ENCODE measurements at places on chromosomes 7 and 10.

- H3K4me3 ChIP-seq = peak overlapping the region; percentile 59
- no peak overlapping the region for H3K27ac ChIP-seq
- peaks cover 53% of the 10 kb centered on the region for H3K4me1 ChIP-seq
- DNase-seq = peak; percentile 63
- H3K36me3 ChIP-seq = peaks cover 10% of the 10 kb centered on the region
Measured at GRCh38 chr10:3803927-3804741, 19.1 kb upstream of the KLF6 start.

DNA sequence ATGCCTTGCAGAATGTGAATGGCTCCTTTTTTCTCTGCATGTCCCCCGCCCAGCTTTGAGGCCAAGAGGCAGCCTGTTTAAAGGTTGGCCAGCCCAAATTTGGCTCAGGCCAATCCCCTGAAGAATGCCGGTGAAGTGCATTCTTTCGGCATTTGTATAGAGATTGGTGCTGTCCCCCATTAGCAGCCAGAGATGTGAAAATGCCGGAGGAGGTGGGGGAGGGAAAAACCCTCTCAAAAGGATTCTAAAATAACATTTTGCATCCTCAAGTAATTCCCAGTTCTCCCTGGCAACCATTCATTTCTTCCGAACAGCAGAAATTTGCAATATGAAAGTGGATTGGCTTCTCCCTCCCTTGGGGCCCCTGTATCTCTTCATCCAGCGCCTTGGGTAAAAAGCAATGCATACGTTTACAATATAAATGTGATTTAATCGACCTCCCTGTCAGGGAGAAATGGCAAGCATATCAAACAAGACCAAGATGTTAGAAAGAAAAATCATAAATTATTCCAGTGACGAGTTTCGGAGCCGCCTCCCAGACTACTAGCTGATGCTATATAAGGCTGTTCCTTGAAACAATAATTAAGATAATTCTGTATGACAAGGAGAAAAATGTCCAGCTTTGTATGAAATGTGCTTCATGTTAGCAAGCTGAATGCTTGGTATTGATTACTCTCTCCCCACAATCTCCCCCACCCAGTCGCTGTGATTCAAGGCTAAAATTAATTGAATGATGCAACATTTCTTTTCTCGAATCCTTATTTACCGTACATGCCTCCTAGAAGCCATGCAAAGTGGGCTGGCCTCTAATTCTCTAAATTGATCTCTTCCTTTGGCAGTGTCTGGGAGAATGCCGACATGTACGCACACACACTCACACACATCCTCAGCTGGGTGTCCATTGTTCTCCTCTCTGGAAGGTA is 323.7 kb downstream of the RPS24 start:
- H3K27me3 ChIP-seq = no peaks in the 10 kb centered on the region
- H3K27ac ChIP-seq = no peak overlapping the region
- no peak for DNase-seq

GRCh38 chr7:46108272-46108671 is 187.2 kb upstream of the IGFBP3 start:
- H3K27me3 ChIP-seq = no peaks in the 10 kb centered on the region
- H3K27ac ChIP-seq = no peak overlapping the region
- no peak for DNase-seq
- no peaks in the 10 kb centered on the region for H3K36me3 ChIP-seq
- no peak overlapping the region for H3K4me3 ChIP-seq

GRCh38 chr10:18214691-18215563 is 74.7 kb downstream of the CACNB2 start:
- no peaks in the 10 kb centered on the region for H3K36me3 ChIP-seq
- DNase-seq = no peak
- no peak overlapping the region for H3K4me3 ChIP-seq
- peaks cover 3% of the 10 kb centered on the region for H3K27me3 ChIP-seq

DNA sequence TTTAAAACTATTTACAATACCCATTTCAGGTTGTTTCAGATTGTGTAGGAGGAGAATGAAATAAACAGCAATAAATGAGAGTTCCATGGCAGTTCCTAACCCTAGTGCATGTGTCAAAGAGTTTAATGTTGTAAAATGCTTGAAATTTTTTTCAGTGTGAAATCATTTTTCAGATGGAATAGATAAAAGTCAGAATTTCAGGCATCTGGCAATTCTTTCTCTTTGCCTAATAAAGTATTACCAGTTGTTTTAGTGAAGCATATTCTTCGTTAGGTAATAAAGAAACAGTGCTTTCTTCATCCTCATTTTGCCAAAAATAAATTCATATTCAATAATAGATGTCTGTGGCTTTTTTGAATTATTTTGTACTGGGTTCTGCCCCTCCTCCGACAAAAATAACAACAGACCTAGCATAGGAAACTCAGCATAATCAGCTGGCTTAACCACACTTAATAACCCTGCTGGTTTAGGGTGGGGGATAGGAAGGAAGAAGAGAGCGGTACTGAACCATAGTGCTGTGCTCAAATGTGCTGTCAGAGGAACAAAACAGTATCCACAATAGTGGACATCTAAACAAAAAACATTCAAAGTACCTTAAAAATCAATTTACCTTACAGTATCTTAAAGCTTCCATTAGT is 39.1 kb downstream of the MINDY3 start:
- no peaks in the 10 kb centered on the region for H3K4me1 ChIP-seq
- no peak overlapping the region for H3K4me3 ChIP-seq
- peaks cover 28% of the 10 kb centered on the region for H3K36me3 ChIP-seq
- no peak for DNase-seq
- no peak overlapping the region for H3K27ac ChIP-seq

GRCh38 chr7:11625669-11626068 is 206.3 kb downstream of the THSD7A start:
- no peaks in the 10 kb centered on the region for H3K36me3 ChIP-seq
- DNase-seq = no peak
- no peak overlapping the region for H3K27ac ChIP-seq
- H3K4me3 ChIP-seq = no peak overlapping the region
- no peaks in the 10 kb centered on the region for H3K4me1 ChIP-seq

GRCh38 chr7:84102213-84102612 is 92.4 kb downstream of the SEMA3A start:
- H3K27ac ChIP-seq = no peak overlapping the region
- H3K27me3 ChIP-seq = no peaks in the 10 kb centered on the region
- no peak overlapping the region for H3K4me3 ChIP-seq

DNA sequence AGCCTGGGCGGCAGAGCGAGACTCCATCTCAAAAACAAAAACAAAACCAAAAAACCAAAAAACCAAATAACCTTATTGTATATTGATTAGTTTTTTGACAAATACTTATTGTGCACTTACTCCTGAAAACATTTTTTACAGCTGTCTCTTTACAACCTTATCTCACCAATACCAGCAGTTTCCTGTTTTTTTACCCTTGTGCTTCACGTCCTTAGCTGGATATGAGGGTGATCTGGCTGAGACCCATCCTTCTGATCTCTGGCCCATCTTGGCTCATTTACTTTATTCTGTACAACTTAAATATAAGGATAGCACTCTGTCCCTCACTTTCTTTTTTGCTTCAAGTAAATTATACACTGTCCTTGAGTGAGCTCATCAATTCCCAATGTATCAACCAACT is 104.6 kb upstream of the DNAJB12 start:
- no peaks in the 10 kb centered on the region for H3K36me3 ChIP-seq
- H3K4me3 ChIP-seq = no peak overlapping the region
- H3K27me3 ChIP-seq = no peaks in the 10 kb centered on the region
- H3K4me1 ChIP-seq = no peaks in the 10 kb centered on the region
- no peak for DNase-seq

GRCh38 chr10:45437587-45438465 is 63.8 kb downstream of the ALOX5 start:
- no peak overlapping the region for H3K4me3 ChIP-seq
- peaks cover 12% of the 10 kb centered on the region for H3K36me3 ChIP-seq
- DNase-seq = no peak
- no peak overlapping the region for H3K27ac ChIP-seq

DNA sequence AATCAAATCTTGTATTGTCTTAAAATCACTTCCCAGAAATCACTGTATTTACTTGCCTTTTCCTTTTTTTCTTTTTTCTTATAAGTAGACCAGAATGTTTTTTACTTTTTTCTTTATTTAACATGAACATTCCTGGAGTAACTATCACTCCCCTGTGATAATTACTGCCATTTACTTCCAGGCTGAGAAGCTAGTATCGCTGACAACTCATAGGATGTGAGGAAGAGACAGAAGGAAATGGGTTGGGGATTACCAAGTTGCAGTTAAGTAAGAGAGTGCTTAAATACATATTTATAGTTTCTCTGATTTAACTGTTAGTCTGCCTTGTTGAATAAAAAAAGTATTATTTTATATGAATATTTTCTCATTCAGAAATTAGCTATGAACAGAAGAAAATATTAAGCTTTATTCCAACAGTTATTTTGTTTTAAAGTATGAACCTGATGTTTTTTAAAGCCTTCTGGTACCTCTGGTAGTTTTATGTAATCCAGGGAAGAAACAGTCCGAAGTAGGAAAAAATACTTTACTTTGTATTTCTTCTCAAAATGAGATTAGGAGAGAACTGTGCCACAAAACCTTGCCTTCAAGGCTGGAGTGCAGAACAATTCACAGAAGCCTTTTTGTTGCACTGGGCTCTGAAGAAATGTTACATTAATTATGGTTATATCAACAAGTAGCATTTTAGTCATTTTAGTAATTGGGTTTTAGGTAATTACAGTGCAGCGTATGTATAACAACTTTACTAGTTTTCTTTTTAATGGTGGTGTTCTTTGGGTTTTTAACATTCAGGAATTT is 72.8 kb downstream of the SHOC2 start:
- peaks cover 24% of the 10 kb centered on the region for H3K4me1 ChIP-seq
- no peak for DNase-seq
- H3K36me3 ChIP-seq = peaks cover 36% of the 10 kb centered on the region
- H3K27ac ChIP-seq = no peak overlapping the region

GRCh38 chr7:132565441-132565840 is 10.8 kb downstream of the PLXNA4 start:
- peaks cover 4% of the 10 kb centered on the region for H3K4me1 ChIP-seq
- no peak for DNase-seq

GRCh38 chr10:21020545-21020944 is 123.4 kb upstream of the NEBL start:
- H3K27me3 ChIP-seq = no peaks in the 10 kb centered on the region
- no peak overlapping the region for H3K4me3 ChIP-seq
- no peak overlapping the region for H3K27ac ChIP-seq
- no peaks in the 10 kb centered on the region for H3K4me1 ChIP-seq
- no peaks in the 10 kb centered on the region for H3K36me3 ChIP-seq
- DNase-seq = peak; percentile 16

DNA sequence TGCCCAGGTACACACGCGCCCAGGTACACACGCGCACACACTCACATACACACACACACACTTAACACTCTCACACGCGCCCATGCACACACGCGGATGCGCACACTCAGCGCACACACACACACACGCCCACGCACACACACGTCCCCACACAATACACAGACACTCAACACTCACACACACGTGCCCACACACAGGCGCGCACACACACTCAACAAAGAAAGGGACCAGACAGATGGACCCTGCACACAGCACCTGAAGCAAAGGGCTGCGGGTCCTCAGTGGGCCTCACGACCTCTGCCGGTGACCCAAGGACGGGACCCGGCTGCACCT is 257.4 kb downstream of the ZMYND11 start:
- no peak overlapping the region for H3K27ac ChIP-seq
- no peaks in the 10 kb centered on the region for H3K36me3 ChIP-seq
- H3K27me3 ChIP-seq = no peaks in the 10 kb centered on the region

- peaks cover 20% of the 10 kb centered on the region for H3K4me1 ChIP-seq
- DNase-seq = no peak
- no peak overlapping the region for H3K27ac ChIP-seq
- H3K27me3 ChIP-seq = no peaks in the 10 kb centered on the region
- peaks cover 2% of the 10 kb centered on the region for H3K36me3 ChIP-seq
- no peak overlapping the region for H3K4me3 ChIP-seq
Measured at GRCh38 chr7:66864294-66864693, 56.7 kb upstream of the TMEM248 start.

DNA sequence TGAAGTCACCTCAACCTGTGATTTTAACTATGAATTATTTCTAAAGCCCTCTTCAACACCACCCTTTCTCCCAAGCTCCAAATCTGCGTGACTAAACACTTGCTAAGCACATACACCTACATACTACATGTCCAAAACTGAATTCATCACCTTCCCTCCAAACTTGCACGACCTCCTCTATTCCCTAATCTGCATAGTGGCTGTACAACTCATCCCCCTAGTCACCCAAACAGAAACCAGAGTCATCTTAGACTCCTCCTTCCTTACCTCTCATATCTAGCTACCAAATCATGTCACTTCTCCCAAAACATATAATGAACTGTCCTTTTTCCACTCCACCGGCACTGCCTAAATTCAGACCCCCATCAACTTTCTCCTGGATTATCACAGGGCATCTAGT is 16.2 kb downstream of the ARHGAP21 start:
- H3K36me3 ChIP-seq = no peaks in the 10 kb centered on the region
- H3K4me3 ChIP-seq = no peak overlapping the region
- H3K4me1 ChIP-seq = peaks cover 7% of the 10 kb centered on the region

GRCh38 chr7:65269150-65269856 is 104.4 kb upstream of the ZNF92 start:
- no peaks in the 10 kb centered on the region for H3K36me3 ChIP-seq
- no peak overlapping the region for H3K27ac ChIP-seq
- H3K27me3 ChIP-seq = peaks cover 35% of the 10 kb centered on the region
- DNase-seq = peak; percentile 33
- peak overlapping the region; percentile 74 for H3K4me3 ChIP-seq

DNA sequence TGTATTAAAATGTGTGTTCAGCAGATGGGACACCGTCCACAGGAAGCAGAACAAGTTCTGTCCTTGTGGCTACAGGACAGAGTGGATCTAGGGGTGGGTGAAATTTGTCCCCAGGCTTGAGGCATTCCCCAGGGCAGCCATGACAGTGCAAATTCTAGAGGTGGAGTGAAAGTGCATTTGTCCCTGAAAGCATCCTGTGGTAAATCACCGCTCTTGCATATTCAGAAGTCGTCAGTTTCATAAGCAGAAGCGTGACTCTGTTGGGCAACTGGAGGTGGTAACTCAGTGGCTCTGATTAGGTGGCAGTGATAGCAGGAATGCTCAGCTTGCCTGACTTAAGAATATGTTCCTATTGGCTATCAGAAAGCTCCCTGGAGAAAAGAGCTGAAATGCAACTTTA is 96.6 kb downstream of the SNX10 start:
- H3K4me1 ChIP-seq = no peaks in the 10 kb centered on the region
- no peak for DNase-seq
- no peak overlapping the region for H3K4me3 ChIP-seq
- H3K36me3 ChIP-seq = no peaks in the 10 kb centered on the region
- peaks cover 48% of the 10 kb centered on the region for H3K27me3 ChIP-seq
- no peak overlapping the region for H3K27ac ChIP-seq

DNA sequence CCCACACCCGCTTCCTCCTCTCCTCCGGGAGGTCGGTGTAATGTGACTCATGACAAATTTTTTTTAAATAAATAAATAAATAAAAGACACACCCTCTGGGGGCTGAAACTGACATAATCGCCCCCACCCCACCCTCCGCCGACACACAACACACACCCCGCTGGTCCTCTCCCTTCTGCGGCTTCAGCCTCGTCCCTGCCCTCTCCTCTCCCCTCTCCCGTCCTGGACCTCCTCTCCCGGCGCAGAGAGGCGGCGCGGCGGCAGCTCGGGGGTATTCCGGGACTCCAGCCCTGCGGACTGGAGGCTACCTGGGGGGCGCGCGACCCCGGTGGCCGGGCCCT is 686 bp downstream of the ABI1 start:
- peak; percentile 52 for DNase-seq
- H3K27me3 ChIP-seq = peaks cover 9% of the 10 kb centered on the region
